ENCODE measurements at places on chromosomes 4 and X.
A peak's percentile ranks its signal among the peaks of the same experiment; 100 is the strongest.

- no peak for DNase-seq
Observed at GRCh38 chr4:133598779-133599178, 449.7 kb downstream of the PCDH10 start.

DNA sequence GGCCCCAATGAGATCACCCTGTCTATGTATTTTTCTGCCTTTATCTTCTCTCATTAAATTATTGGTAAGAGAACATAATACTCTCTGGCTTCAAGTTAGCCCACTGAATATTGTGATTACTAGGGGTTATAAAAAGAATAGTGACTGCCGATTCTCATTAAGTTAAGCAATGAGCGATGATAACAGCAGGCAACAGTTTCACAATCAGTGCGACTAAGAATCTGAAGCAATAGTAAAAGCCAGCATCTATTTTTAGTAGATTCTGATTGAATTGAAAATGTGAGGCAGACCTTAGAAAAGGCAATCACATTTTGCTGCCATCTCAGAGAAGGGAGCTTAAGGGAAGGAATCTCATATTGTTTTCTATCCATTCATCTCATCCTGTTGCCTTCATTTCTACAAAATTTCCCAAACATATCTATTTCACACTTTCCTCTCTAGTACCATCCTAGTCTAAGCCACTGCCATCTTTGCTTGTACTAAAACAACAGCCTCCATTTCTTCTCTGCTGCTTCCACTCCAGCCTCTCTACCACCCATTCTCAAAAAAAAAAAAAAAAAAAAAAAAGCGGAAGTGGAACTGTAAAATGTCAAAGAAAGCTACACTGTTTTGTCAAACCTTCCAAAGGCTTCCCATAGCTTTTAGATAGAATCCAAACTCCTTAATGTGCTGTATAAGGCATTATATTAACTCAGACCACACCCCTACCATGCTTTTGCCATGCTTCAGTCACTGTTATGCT lies 17.4 kb downstream of the GABRA4 start:
- no peak for DNase-seq

DNA sequence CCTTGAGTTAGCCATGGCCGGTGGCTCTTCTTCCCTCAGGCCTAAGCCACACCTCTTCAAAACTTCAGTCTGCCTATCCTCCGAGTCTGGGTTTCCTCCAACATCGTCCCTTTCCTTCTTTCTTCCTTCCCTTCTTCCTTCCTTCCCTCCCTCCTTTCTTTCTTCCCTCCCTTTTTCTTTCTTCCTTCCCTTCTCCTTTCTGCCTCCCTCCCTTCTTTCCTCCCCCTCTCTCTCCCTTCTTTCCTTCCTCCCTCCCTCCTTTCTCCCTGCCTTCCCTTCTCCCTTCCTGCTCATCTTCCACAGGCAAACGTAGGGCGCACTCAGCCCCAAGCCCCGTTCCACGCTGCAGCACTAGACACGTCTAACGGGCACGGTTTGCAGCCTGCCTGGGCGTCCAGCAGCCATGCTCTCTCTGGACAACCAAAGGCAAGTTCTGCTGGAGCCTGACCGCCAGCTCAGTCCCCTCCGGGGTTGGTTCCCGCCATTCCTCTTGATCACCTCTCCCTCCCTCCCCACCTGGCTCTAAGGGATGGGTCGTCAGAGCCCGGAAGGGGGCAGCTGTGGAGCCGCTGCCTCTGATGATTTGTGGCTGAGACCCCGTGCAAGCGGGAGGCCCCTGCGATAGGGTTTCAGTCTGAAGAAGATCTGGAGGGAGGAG lies 34.1 kb upstream of the CLDN24 start:
- no peak for DNase-seq

DNA sequence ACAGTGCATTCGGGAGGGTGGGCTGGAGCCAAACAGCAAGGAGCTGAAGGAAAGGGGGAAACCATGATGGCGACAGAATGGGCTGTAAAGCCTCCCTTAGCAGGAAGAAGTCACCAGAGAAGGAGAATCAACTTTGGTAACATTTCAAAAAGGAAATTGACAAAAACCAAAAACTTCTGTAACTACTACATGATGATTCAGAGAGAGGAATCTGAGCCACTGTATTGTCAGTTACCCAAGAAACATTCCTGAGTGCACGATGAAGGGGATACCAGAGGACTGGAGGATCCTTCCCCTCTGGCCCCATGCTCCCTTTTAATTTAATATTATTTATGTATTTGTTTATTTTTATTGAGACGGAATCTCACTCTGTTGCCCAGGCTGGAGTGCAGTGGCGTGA lies 26.3 kb downstream of the PDHA1 start:
- no peak for DNase-seq

GRCh38 chrX:23575281-23575680 lies 92.0 kb upstream of the PRDX4 start:
- DNase-seq, result no peak

- no peak for DNase-seq
Observed at GRCh38 chr4:57195622-57196021, 85.4 kb upstream of the IGFBP7 start.

DNA sequence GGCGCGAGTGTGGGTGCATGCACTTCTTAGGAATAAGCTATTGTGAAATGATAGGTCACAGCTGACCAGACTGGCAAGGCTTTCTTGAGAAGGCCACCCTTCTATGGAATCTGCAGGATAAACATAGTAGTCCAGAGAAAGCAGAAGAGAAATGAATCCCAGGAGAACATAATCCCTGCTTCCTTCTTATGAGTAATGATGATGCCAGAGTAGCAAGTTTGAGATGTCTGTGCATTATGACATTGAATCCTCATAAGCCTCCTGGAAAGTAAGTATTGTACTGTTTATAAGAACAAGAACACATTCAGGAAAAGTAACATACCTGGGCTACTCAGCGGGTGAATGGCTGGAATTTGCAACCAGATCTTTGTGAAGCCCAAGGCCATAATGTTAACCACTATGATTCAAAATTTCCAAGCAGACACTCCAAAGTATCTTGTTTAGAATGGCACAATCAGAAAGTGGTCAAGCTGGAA lies 272.1 kb upstream of the HS3ST1 start:
- no peak for DNase-seq

- DNase-seq, result no peak
Observed at GRCh38 chr4:26842911-26843310, 17.7 kb upstream of the STIM2 start.

DNA sequence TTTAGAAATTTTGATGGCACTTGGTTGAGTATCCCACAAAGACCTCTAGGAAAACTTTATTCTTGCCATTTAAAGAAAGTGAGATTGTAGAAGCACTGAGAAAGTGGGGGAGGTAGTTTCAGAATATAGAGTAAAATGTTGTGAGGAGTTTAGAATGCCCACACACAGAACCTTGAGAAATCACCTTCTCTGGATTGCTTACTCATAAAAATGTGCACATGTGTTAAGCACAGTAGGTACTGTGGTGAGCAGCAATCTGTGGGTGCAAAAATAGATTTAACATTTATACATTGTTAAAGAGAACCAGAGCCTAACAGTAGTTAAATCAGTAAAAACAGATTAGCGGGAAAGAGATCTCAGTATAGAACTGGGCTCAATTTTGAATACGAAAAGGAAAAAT lies 201.2 kb upstream of the NWD2 start:
- DNase-seq, result no peak

GRCh38 chr4:127759228-127759820 lies 22.8 kb upstream of the HSPA4L start:
- DNase-seq, result no peak

GRCh38 chr4:122766950-122767349 lies 34.4 kb downstream of the BBS12 start:
- no peak for DNase-seq

- no peak for DNase-seq
Observed at GRCh38 chrX:2559124-2559523, 58.3 kb upstream of the DHRSX start.

GRCh38 chr4:67131224-67131623 lies 414.1 kb downstream of the CENPC start:
- no peak for DNase-seq

DNA sequence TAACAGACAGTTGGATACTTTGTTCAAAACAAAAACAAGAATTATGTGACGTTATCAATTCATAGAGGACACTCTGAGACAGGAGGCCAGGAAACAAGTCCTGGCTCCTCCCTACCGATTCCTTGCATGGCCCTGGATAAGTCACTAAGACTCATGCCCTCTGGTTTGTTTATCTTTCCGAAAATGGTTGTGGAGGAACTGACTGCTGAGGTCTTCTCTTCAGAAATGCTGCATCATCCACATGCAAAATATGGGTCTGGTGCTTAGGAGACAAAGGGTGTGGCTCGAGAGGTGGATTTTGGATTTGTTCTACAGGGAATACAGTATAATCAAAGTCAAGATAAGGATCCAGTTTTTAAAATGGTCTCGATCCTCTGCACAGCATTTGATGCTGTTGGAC lies 130.9 kb downstream of the RELL1 start:
- no peak for DNase-seq

DNA sequence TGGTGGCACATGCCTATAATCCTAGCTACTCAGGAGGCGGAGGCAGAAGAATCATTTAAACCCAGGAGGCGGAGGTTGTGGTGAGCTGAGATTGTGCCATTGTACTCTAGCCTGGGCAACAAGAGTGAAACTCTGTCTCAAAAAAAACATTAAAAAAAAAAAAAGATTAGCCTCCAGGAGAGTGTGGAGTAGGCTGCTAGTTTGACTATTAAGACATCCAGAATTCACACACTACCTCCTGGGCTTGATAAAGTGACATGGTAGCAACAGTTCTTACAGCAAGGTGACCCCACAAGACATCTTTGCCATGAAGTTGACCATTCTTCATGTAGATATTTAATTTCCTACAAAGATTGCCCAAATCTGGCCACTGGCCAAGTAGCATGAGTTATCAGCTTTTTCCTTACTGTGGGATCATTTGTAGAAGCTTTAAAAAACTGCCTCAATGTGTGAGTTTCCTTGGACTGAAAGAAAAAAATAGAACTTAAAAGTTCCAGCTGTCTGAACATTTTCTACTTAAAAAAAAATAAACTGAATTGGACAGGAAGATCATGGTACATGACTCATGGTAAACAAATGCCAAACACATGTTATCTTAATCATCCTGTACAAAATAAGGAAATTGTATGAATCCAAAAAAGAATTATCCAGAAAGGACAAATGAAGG lies 35.3 kb upstream of the SPRY1 start:
- DNase-seq, result peak; percentile 48

DNA sequence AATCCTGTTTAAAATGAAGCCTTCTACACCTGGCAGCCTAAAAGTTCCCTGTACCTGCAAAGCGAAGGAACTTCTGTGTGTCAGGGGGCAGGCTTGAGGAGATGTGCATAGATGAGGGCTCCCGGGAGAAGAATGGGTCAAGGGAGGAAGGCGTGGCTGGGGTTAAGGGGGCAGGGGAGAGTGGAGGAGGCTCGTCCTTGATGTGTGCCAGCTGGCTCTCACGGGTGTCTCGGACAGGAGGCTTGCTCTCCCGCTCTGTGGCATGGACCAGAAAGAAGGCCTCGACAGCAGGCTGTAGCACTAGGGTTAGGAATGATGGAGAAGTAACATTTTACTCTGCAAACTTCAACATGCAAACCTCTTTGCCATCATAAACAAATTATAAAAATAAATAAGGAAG lies 104.6 kb upstream of the HSD17B10 start:
- no peak for DNase-seq

DNA sequence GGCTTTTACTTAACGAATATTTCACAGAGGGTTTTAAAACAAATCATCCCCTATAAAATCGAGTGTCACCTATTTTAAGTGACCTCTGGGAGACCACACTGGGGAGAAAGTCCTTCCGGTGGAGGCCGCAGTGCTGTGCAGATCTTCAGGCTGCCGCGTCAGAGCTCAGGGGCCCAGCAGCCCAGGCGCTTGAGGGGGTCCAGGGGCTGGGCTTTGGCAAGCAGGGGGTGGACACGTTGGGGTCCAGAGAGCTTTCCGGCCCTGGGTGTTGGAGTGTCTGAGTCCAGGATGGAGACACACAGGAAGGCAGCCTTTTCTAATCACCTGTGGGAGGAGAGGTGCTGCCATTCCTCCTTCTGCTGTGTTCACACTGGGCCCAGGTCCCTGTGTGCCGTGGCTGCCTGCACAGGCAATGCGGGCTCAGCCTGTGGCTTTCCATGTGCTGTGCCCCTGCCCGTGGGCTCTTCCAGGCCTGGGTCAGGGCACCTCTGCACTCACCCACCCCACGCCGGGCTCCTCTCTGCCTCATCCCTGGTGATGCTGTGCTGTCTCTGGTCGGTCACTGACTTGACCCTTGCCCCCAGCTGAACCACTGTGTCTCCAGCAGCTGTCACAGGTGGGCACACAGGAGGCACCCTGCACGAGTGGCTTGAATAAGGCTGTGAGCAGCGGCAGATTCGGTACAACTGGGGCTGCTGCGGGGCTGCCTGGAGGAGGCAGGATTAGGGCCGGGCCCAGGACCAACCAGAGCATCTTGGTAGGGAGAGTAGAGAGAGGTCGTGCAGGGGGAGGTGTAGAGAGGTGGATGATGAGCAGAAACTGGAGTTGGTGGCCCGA lies 10.0 kb downstream of the HTRA3 start:
- no peak for DNase-seq

DNA sequence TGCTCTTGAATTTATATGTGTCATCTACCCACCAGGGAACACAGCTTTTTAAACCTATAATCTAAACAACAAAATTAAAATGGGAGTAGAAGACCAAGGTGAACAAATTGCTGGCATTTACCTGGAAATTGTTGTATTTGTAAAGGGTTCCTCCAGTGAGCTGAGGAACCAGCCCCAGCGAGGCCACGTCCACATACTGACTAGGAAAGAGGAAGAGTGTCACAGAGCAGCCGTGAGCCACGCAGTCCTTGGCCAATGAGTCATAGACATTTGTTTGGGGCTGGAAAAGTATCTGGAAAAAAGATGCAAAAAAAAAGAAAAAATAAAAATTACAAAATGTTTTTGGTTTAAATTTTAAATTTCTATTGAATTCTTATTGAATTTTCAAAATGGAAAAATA lies 58.7 kb downstream of the METTL14 start:
- no peak for DNase-seq

All from hematopoietic multipotent progenitor cell treated with erythropoietin and hydrocortisone succinate and interleukin-3 and kit ligand, for 17 days (in vitro differentiated cells).